H1 (cell line): ENCODE measurements at places on chromosomes 4 and X.
A peak's percentile ranks its signal among the peaks of the same experiment; 100 is the strongest.

DNA sequence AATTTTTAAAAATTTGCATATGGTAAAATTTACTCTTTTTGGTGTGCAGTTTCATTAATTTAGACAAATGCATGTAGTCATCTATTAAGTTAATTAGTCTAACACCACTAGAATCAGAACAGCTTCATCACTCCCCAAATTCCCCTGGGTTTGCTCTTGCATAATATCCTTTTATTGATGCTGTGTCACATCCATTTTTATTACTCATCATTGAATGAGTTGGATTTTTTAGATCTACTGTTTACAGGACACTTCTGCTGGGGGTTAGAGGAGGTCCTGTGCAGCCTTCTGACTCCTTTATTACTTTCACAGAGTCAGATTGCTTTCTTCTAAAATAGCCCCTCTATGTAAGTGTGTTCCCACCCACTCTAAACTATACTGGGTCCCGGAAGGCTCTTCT, 65.9 kb downstream of the MTHFD2L start:
- no peak for DNase-seq

GRCh38 chrX:76148041-76148665, 24.7 kb upstream of the PBDC1 start:
- no peak for DNase-seq

- DNase-seq = no peak
Measured at GRCh38 chr4:107036584-107037198, 578 bp upstream of the DKK2 start.

DNA sequence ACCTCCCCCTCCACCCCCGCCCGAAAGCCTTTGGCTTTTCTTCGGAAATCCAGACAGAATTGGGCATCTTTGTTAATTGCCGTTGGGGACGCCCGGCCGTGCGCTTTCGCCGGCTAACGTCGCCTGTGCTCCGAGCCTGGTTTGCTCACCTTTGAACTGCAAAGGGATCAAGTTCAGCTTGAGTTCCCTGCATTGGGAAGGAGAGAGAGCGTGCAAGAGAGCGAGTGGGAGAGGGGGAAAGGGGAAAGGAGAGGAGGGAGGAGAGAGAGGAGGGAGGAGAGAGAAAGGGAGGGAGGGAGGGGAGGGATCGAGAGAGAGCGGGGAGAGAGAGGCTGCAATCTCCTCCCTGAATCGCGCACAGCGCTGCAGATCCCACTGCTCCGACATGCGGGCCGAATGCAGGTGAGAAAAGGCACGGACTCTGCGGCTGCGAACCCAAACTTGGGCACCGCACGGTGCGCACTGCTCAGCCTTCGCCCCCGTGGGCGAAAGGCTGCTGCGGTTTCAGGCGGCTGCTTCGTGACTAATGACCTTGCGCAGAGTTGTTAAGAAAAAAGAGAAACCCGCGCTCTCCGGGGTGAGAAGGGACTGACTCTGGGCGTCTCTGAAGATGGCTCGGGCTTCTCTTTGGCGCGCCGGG, at the start of gene PCDH7:
Gene PCDH7, plus strand, starts transcription at position 349 of the 640 bp plus-strand sequence. CDS start 1,054 bp downstream, outside the sequence.
- DNase-seq = no peak

GRCh38 chr4:147287588-147287890, 193.4 kb upstream of the EDNRA start:
- no peak for DNase-seq

DNA sequence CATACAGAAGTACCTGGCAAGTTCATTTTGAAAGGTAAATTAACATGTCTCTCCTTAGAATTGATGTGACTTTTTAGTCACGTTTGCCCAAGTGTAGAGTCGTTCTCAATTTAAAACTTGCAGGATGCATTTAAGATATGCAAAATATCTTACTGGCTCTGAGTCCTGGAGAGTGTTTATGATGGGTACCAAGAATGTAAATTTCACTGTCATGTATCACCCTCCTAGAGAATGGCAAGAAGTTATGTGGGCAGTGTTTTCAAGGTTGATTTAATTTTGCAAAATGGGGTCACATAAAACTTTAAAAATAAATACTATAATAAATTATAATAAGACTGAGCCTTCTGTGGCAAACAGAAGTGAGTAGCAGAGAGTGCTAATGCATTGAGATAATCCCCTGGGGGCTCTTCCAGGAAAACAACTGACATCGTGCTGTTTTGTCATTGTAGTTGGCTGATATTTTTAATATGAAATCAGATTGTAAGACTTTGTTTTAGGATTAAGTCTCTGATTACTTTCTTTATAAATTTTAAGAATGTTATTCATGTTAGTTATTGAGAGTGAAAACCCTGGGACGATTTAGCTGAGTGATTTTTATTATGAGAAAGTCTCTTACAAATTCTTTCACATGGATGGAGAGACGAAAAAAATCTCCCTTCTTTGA, 103.0 kb downstream of the AFF1 start:
- no peak for DNase-seq

- no peak for DNase-seq
Measured at GRCh38 chr4:180098586-180098985, 2144.6 kb upstream of the TENM3 start.

DNA sequence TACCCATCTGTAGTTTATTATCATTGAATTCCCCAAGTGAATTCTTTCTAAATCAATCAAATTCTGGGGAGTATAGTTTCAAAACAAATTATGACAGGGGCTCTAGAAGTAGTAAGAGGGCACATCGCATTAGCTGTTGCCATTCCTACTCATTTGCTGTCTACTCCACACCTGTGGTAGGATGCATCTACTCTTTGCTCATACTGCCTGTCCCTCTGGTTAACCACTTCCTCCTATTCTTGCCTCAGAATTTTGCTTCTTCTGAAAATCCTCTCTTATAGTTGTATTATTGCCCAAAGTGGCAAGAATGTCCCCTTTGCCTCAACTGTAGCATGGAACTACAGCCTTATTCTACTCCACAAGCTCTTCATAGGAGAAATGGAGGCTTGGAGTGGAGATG, 12.7 kb upstream of the DGKK start:
- DNase-seq = no peak

GRCh38 chr4:116092961-116093360, 979.5 kb upstream of the NDST4 start:
- DNase-seq = no peak

- DNase-seq = no peak
Measured at GRCh38 chrX:109954955-109955354, 48.0 kb upstream of the TMEM164 start.

GRCh38 chrX:119273420-119274192, 37.5 kb downstream of the PGRMC1 start:
- peak; percentile 71 for DNase-seq

GRCh38 chrX:12080265-12080664, 58.0 kb upstream of the FRMPD4 start:
- no peak for DNase-seq

GRCh38 chr4:180465364-180465763, 1777.8 kb upstream of the TENM3 start:
- no peak for DNase-seq

DNA sequence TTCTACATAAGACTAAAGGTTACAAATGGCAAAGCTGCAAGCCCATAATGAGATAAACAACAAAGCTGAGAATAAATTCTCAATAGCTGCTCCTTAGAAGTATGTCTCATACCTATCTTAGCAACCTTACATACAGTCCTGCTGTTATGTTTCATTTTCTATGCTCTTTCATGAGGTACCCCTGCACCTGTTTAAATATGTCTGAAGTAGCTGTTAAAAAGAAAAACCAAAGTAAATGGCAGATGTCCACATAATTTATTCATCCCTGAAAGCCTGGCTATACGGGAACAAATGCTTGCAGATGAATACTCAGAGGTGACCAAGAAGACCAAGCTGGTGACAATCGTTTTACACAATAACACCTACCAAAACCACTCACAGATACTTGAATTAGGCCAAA, 22.5 kb downstream of the PPA2 start:
- no peak for DNase-seq

DNA sequence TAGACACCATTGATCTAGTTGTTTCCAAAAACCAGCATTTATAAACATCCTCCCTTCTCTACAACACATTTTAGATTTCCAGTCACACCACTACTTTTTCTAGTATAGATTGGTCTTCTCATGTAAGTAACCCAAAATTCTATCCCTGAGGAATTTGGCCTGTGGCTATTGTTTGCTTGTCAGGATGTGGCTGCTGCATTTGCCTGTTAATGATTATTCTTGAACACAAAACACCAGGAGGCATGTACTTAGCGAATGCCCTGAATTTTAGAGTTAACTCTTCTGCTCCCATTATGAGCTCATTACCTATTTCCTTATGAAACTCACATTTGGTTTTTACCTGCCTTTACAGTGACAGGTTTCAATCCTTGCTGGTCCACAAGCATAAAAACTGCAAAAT, 102.0 kb upstream of the FSTL5 start:
- DNase-seq = no peak

- DNase-seq = no peak
Measured at GRCh38 chr4:5134620-5135019, 83.3 kb downstream of the STK32B start.

DNA sequence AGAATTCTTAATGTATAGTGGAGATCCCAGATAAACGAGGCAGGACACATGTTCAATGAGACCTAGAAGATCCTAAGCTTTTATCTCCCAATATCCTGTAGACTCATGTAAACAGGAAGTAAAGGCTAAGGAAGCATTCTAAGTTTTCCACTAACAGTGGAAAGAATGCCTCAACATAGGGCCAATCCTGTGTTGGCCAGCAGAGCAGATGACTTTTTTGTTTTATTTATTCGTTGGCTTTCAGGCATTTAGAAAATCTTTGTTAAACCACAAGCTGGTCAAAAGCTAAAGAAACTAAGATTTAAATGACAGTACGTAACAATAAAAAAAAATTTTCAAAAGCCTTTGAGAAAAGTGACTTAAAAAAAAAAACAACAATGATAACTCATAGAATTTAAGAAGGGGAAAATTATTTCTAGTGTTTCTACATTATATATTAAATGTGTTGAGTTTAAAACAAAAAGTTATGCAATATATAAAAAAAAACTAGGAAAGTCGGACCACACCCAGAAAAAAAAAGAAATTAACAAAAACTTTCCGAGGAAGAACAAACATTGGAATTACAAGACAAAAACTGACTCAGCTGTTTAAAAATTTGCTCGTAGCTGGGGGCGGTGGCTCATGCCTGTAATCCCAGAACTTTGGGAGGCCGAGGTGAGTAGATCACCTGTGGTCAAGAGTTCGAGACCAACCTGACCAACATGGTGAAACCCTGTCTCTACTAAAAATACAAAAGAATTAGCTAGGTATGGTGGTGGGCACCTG, 759.3 kb downstream of the FSTL5 start:
- DNase-seq = no peak

GRCh38 chrX:14013054-14013453, 16.6 kb downstream of the GEMIN8 start:
- no peak for DNase-seq

GRCh38 chr4:52600275-52600674, 58.8 kb downstream of the USP46 start:
- DNase-seq = no peak

- DNase-seq = no peak
Measured at GRCh38 chrX:149491812-149492211, 13.3 kb downstream of the IDS start.

GRCh38 chr4:13537011-13537831, 7.1 kb downstream of the NKX3-2 start:
- no peak for DNase-seq

GRCh38 chrX:51694254-51694653, 11.6 kb upstream of the CENPVL2 start:
- DNase-seq = no peak

DNA sequence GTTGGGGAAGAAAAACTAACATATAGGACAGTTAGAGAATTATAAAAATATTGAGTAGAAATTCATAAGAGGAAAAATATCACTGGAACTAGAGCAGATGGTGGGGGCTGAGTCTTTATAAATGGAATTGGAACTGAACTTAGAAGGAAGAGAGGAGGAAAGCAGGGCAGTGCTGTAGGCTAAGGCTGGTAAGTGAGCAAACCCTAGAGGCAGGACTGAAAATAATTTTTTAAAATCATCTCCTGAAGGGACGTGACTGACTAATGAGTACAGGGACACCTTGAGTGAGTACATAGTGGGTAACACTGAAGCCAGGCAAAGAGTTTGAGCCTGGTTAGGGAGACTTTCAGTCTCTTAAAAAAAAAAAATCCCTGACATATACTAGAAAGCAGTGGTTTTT, 63.3 kb downstream of the GALNT7 start:
- no peak for DNase-seq

DNA sequence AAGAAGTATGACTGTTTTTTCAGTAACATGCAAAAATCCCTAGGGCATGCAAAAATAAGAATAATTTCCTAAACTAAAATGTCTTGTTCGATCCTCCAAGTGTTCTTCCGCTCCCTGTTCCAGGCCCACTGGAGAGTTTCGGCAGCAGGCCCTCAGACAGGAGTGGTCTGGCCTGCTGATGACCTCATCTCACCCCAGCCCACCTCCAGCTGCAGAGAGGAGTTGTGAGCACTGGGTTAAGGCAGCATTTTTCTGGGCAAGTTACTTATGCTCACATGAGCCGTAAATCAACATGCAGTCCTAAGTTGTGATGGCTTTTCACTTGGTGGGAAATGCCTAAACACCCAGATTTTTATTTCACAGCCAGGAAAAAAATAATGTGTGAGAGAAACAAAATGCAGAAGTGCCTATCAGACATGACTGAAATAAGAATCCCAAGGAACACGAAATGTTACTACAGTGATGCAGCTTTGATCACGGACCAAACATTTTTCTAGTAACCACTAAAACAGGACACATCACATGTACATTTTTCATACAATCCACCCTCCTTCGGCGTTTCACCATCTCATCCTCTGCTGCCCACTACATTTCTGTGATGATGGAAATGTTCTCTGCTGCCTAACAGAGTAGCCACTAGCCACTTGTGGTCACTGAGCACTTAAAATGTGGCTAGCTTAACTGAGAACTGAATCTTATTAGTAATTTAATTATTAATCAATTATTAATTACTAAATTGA, 153.3 kb upstream of the TBL1X start:
- DNase-seq = no peak

DNA sequence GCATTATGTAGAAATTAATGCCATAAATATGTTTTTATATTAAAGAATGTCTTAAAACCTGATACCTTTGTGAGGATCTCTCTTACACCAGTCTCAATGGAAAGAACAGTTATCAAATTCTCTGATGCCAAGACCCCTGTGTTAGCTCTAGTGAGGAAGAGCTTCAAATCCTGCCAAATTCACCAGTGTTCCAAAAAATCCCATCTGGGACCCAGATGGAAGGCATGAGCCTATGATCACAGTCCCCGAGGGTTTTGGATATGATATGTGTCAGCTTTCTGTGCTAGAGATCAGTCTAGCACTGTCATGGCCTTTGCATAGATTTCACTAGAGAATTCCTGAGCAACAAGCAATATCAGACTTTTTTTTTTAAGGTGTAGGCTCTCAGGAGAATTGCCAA, 412.1 kb downstream of the UBE2NL start:
- DNase-seq = no peak

GRCh38 chrX:1139185-1139500, 73.3 kb downstream of the CRLF2 start:
- DNase-seq = no peak

- DNase-seq = no peak
Measured at GRCh38 chr4:118282692-118283091, 70.1 kb downstream of the PRSS12 start.
